Gastrocnemius medialis (tissue), 4 donors: ENCODE measurements at places on chromosomes 16 and 17.

- no peak for DNase-seq
Measured at GRCh38 chr17:8520981-8521380, 85.3 kb downstream of the NDEL1 start.

GRCh38 chr17:49565948-49566491 is 9.7 kb upstream of the NXPH3 start:
- peak; percentile 96 for DNase-seq

DNA sequence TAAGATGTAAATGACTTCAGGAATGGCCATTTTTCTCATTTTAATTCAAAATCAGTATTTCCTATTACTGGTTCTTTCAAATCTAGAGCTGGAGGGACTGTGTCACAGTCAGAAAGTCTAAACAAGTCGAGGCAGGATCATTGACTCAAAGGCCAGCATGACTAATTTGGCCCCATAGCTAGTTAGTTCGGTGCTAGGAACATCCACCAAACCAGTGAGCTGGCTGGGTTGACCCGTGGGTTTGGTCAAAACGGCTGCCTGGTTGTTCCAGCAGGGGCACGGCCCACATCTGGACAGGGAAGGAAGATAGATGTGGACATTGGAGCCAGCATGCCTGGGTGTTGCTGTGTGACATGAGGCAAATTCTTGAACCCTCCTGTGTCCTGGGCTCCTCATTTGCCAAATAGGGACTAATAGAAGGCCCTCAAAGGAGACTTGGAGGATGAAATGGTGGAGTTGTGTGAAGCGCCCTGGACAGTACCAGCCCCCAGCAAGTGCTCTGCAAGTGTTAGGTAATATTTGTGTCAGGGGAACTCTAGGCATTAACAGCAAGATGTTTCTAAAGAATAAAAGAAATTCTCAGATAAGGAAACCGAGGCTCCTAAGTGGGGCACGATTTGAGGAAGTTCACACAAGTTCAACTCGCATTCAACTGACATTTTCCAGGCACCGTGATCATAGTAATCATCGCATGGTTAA is 46.2 kb downstream of the MEOX1 start:
- no peak for DNase-seq

DNA sequence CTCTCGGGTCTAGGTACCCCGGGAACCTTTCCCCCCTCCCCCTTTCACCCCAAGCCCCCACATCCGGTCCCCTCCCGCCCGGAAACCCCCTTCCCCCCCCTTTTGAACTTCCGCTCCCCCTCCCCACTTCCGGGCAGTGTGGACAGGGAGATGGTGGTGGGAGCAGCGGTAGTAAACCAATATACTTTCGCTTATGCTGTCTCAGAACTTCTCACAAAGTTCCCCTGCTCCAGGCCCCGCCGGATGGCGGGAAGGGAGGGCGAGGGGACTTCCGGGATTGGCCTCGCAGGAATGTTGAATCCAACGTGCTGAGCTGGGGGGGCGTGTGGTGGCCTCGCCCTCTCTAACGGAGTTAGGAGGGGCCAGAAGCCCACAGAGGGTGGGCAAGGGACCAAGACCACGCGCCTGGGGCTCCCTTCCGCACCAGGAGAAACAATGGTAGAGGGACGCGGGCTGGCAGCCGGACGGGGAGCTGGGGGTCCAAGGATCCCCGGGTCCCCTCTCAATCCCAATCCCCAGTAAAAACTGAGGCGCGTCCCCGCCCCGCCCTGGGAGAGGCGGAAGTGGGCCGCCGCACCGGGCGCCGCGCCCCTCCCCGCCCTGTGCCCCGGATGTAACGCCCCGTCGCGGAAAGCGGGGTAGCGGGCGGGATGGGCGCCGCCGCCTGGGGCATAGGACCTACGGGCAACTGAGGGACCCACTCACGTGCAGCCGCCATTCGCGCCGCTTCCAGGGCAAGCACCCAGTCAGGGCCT is 742 bp downstream of the PFN1 start:
- peak; percentile 56 for DNase-seq

GRCh38 chr17:80862978-80863377 is 128.7 kb upstream of the CHMP6 start:
- DNase-seq, result no peak

- DNase-seq, result no peak
Measured at GRCh38 chr17:79473876-79474440, 136.9 kb downstream of the RBFOX3 start.

GRCh38 chr16:67419931-67420330 is 3.7 kb upstream of the ZDHHC1 start:
- DNase-seq, result no peak

DNA sequence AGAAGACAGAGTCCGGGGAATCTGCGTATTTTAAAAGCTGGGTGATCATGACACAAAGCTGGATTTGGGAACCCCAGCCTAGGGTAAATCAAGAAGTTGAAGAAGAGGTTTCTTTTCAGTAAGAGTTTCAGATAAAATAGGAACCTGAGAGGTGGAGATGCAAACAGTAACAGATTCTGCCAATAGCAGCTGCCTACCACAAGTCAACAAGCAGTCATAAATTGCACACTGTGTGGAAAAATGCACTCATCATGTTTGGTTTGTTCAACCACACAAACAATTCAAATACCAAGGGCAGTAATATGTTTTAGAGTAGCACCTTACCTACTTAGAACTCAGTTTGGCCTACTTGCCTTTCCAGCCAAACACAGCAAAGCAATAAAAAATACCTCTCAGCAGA is 14.0 kb downstream of the MYO1D start:
- no peak for DNase-seq

DNA sequence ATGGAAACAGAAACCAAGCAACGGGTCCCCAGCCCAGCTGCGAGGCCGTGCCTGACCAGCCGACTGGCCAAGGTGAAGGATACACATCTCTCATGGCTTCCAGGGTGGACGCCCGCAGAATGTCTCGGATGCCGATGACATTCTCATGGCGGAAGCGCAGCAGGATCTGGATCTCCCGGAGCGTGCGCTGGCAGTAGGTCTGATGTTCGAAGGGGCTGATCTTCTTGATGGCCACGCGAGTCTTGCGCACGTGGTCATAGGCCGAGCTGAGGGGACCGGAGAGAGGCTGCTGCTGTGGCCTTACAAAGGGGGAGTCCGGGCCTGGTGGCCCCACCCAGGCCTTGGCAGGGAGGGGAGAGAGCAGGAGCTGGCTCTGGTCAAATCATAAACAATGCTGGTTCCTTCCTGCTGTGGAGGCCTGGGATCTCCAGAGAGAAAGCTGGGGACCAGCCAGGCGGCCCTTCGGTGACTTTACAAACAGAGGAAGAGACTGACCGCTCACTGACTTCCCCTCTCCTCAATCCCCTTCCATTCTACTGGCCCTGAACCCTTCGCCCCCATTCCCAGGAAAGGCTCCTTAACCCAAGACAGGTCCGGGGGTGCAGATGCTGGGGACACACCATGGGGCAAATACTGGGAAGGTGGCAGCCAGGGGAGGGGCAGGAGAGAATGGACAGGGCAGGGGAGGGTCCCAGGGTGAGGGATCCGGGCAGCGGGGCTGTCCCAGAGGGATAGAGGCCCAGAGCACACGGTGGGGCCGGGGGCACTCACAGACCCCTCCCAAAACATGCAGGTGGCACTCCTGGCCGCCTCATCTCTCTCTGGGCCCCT is 1.1 kb downstream of the MAPK3 start:
- DNase-seq, result peak; percentile 49

- DNase-seq, result no peak
Measured at GRCh38 chr16:2213817-2214718, 572 bp downstream of the PGP start.

- no peak for DNase-seq
Measured at GRCh38 chr17:70588003-70588402, 418.7 kb downstream of the KCNJ2 start.

DNA sequence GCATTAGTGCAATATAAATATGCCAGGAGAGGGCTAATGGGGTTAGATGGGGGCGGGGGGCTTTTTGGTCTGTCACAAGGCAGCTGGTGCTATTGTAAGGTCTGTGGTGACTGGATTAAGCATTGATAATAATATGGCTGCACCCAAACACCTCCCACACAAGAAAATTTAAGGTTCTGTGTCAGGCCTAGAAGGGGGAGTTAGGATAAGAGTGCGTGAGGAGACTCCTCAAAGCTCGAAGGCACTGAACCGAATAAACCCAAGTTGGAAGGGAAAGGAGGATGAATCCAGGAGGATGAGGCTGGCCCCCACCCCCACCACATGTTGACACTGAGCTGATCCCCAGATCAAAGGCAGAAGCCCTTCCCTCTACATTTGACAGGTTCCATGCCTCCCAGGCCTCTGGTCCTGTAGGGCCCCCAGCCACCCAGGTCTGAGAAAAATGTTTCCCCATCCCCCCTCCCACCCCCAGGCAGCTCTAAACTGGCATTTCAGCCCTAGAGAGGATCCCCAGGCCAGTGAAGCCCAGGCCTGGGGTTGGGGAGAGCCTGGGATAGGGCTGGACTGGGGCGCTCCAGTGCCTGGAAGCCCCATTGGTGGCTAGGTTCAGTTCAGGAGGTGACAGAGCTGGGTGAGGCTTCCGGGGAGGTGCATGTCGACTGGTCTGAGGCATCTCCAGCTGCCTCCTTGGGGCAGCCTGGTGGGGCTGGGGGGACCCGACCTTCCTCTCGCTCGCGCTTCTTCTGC is 1.7 kb downstream of the HOXB1 start:
- DNase-seq, result no peak

DNA sequence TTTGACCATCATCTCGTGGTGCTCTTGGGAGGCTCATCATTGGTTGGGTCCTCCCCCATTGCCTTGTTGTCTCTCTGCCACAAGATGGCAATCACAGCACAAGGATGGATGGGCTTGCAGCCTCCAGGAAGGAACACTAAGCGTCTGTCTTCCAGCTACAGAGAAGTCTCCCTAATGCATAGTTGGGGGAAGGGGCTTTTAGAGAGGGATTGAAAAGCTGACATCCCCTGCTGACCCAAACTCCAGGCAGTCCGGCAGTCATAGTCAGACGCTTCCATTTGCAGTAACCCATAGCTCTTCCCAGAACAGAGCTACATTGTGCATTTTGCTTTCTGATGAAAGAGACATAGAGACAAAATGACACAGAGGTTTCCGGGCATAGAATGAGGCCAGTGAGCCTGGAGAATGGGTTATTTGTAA is 111.4 kb downstream of the UTP18 start:
- no peak for DNase-seq

DNA sequence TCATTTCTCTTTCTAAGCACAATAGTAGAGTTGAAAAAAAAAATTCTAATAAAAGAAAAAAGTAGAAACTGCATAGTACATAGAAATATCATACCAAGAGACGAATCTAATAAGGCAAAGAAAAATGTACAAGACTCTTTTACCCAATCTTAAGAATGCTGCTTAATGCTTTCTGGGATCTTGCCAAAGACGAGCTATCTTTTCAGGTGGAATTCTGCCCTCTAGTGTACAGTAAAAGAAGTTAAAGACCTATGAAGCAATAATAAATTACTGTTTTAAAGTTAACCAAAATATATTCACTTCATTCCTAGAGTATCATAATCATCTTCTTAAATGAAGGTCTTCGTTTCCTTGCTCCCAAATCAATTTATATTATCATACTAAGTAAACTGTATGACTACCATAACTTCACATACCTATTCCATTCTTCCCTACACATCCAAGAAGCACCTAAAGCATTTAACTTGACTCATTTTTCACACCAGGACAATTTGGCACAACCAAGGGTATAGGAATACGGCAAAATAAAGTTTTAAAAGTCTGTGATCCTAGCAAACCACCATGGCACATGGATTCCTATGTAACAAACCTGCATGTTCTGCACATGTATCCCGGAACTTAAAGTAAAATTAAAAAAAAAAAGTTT is 47.7 kb downstream of the CFDP1 start:
- no peak for DNase-seq

- DNase-seq, result no peak
Measured at GRCh38 chr17:60548990-60549389, 22.9 kb upstream of the APPBP2 start.

DNA sequence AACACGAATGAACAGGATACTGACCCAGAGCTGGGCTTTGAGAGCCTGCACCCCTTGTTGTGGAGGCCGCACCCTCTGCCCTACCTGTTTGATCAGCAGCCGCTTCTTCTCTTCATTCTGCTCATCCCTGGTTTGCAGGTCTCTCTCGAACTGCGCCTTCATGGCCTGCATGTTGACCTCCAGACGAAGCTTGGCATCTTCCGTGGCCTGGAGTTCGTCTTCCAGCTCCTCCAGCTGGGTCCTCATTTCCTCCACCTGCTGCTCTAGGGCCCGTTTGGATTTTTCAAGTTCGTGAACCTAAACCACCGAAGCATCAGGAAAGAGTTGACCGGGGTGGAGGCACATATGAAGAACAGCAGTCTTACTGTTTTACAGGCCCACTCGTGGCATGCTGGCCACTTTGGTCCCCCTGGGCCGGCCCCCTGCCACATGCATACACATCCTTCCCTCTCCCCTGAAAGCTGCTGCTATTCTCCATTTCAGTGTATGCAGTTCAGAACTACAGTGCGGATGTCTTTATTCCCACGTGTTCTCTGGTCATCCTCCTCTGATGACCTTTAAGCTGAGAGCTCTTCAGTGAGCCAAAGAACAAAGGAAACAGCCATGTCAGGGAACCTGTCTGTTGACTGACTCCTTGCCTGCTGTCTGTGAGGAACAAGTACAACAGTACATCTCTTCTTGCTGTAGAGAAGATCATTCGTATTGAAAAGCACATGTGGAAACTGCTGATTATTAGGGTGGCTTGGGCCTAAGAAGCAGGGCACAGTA is 54.8 kb downstream of the NDEL1 start:
- DNase-seq, result no peak

DNA sequence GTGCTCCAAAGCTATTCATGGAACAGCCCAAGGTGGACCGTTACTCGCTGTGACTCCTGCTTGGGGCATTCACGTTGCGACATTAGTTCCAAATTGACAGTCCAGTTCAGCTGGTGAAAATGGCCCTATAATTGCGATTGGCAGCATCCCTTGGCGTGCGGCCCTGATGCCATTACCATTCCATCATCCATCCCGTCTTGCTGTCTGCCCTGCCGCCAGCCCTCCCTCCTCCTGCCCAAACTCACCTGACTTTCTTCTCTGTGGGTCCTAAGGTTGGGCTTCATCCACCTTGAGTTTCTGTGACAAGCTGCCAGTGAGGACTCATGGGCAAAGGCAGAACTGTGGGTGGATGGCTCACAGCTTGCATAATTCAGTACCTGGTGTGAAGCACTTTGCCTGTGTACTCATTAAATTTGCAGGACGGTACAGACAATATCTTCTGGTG is 104.6 kb downstream of the RPTOR start:
- peak; percentile 89 for DNase-seq

GRCh38 chr16:60432472-60432871 is 1603.8 kb downstream of the CDH8 start:
- no peak for DNase-seq

- peak; percentile 5 for DNase-seq
Measured at GRCh38 chr17:50365649-50366393, 7.2 kb downstream of the MRPL27 start.
